ENCODE measurements at places on chromosomes 1 and 21.

DNA sequence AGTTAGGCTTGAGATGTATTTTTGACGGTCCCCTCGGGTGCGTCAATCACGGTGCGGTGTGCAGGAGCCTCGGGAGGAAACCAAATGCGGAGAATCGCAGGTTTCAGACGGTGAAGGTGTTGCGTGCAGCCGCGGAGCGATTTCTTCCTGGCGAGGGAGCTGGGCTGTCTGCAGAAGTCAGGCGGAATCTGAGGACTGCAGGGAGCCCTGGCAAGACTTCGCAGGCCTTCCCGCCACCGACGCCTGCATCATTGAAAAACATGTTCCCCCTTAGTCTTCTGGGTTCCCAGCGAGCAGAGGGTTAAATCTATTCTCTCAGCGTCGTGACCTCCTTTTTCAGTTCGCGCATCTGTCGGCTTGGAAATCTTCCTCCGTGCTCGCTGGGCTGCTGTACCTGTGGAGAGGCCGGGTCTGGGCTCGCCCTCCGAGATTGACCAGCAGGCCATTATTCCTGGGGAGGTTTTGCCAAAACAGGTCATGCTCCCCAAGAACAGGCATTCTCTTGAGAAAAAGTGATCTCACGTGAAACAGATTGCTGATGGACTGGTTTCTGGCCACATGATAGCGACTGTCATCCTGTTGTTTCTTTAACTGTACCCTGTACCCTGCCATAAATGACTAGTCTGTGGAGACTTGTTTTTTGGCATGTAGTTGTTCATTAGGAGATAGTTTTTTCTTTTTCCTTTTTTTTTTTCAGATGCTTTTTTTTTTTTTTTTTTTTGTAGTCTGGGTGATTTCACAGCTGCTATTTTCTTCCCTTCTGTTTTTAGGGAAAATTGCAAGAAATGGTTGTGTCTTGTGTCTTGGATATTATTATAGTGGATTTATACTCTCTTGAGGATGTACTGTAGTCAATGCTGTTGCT is 894 bp downstream of the EPB41 start:
- DNase-seq = no peak

- DNase-seq = no peak
Observed at GRCh38 chr1:113169591-113169990, 96.6 kb downstream of the LRIG2 start.

DNA sequence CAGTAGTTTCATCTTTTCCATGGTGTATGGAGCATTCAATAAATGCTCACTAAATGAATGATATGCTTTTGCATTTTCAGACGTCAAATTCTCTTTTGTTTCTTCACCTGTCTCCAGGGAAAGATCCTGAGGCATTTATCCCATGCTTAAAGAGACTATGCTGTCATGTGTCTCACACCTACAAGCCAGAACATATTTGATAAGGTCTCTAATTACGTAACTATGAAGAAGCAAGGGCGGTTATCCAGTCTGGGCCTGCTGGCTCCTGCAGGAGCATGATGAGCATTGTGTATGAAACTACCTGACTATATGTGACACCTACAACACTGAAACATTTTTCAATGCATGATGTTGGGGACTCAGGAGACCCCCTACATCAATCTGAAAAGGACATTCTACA is 51.8 kb downstream of the FBXO42 start:
- DNase-seq = no peak

GRCh38 chr1:164858096-164858632 is 299.2 kb downstream of the PBX1 start:
- DNase-seq = no peak

DNA sequence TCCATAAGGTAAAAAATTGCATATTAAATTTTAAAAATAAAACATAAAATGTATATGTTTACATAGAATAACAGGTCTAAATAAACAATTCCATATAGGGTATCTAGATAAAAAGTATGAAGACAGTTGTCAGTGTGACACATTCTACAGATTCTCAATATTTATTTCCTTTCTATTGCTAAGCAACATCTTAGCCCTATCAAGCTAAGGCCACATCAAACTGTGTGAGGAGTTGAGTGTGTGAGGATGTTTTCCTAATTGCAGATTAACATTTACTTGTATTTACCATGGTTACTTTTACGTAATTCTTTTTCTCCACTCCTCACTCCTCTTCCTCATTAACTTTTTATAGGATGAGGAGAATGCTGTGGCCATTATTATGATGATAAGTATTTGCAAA is 41.9 kb upstream of the MCOLN3 start:
- DNase-seq = no peak

DNA sequence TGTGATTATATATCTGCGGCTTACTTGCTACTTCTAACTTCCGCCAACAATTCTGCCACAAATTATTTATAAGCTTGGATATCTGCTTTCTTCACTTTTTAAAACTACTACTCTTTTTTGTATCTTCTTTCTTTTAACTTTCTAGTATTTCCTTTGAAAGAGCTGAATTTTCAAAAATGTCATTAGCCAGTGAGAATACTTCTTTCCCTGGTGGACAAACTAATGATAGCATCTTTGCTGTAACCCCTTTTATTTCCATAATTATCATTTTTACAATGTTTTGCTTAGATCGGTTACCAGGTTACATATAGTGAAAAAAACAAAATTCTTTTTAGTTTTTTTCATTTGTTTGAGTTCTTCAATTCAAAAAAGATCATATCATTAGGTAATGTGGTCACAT is 355.9 kb upstream of the ADGRL4 start:
- no peak for DNase-seq

DNA sequence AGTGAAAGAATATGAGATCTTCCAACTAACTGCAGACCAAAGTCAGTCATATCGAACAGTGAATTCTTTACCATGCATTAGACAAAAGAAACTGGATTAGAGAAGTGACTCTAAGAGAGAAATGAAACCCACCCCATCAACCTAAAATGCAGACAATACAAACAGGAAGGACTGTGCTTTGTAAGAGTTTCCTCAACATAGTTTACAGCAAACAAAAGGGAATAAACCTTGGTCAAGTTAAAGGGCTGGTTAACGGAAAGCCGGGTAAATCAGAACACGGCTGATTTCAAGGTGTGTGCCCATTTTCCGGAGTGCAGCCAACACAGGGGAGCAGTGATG is 39.2 kb downstream of the SIPA1L2 start:
- DNase-seq = no peak

DNA sequence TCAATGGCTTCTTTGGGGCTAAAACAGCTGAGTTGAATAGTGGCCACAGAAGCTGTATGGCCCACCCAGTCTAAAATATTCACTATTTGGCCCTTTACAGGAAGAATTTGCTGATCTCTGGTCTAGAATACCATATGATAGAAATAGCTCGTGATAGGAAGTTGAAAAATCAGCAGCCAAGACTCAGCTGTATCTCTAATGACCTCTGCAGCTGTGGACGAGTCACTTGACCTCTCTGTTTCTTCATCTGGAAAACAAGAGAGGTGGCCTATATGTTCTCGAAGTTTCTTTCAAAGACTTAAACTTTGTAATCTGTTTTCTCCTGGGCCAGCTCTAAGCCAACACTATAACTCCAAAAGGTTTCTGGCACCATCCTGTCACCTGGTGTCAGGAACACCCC is 129.2 kb downstream of the ZBTB18 start:
- no peak for DNase-seq

GRCh38 chr1:180278596-180279395 is 48.7 kb downstream of the LHX4 start:
- no peak for DNase-seq
